ENCODE measurements at places on chromosomes 3 and 15. TPM values are rescaled to one million over a fixed set of nuclear protein-coding genes. Genes with fewer than 3 reads are reported as not detected.

The CKMT1B gene
- not detected for total RNA-seq

The GPR171 gene
- not detected for total RNA-seq

The ADPRH gene
- 1.3 TPM for total RNA-seq

The CTXND1 gene
- not detected for total RNA-seq

The ZPLD1 gene
- total RNA-seq: 0.12 TPM

The EPHB3 gene
- 5.3 TPM for total RNA-seq

Measured in HFFc6 (cell line).